MV-4-11 (cell line): ENCODE measurements at places on chromosomes 7 and 10.

DNA sequence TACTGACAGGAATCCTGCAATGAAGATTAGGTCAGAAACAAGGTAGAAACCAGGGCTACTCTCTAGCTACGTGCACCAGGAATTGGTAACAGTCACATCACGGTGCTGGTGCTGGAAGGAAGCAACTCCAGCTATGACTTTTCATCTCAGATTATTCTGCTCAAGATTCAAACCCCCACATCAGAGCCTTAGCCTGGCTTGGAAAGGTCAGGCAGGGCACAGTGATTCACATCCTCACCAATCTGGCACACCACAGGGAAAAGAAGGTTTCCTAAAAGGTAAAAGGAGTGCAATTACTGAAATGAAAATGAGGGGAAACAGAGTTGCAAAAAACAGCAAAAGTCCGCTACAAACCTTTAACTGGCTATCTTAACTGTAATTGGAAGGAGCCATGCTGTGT lies 240.2 kb upstream of the NPSR1 start:
- no peak for DNase-seq

DNA sequence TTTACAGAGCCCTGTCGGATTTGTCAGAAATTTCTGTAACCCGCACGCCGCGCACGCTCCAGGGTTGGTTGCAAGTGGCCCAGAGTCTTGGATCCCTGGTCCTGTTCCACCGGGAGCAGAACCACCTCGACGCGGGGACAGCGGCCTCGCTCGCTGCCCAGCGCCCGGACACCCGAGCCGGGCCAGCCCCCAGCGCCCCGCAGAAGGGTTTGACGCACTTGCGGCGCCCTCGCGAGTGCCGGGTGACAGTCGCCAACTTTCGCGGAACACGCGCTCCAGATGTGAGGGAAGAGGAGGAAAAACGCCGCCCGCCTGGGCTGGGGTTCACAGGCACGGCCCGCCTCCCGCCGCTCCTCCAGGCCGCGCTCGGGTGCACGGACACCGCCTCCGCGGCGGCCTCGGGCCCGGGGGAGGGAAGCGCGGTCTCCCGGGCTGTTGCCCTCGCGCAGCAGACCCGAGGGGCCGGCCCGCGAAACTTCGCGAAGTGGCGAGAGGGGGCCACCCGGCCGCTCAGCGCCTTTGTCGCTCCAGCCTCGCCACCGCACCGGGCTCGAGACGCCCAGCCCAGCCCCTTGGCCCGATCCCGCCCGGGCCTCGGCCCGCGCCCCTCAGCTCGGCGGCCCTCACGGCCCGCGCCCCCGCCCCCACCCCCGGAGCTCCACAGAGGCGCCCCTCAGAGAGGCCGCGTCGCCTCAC lies 514 bp downstream of the RNF216 start:
- DNase-seq, result no peak

DNA sequence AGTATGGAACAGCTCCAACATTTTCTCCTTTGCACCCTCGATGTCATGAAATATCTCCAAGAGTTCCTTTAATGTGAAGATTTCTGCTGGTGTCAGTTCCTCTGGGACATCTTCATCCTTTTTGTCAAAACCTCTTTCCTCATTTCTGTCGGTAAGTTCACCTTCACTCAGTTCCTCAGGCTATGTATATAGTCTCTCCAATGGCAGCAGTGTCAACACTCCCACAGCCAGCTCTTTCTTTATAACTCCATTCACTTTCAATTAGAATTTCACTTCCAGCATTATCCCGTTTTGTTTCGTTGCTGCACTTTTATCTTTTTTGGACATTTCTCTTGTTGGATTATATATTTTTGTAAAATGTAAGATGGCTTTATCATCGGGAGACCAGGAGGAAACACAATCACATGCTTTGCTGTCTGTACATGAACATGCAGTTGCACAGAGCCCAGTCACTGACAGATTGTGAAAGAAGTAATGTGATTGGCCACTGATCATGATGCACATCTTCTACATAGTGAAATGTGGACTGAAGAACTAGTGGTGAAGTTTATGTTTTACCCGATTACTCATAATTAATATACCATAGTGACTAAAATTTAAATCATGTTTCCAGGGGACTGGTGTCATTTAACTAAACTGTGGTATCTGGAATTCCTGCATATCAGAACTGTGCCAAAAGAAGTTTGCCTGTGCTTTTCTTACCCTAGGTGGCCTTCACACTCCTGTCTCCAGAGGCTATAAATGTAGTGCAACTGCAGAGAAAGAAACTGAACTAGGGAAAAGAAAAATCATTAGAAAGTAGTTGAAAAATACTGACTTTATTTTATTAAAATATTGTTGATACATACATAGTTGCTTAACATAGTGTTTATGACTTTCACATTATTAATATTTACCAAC lies 289.6 kb downstream of the PPP1R3A start:
- DNase-seq, result no peak

- DNase-seq, result no peak
Measured at GRCh38 chr7:118029826-118030422, 154.0 kb upstream of the LSM8 start.

DNA sequence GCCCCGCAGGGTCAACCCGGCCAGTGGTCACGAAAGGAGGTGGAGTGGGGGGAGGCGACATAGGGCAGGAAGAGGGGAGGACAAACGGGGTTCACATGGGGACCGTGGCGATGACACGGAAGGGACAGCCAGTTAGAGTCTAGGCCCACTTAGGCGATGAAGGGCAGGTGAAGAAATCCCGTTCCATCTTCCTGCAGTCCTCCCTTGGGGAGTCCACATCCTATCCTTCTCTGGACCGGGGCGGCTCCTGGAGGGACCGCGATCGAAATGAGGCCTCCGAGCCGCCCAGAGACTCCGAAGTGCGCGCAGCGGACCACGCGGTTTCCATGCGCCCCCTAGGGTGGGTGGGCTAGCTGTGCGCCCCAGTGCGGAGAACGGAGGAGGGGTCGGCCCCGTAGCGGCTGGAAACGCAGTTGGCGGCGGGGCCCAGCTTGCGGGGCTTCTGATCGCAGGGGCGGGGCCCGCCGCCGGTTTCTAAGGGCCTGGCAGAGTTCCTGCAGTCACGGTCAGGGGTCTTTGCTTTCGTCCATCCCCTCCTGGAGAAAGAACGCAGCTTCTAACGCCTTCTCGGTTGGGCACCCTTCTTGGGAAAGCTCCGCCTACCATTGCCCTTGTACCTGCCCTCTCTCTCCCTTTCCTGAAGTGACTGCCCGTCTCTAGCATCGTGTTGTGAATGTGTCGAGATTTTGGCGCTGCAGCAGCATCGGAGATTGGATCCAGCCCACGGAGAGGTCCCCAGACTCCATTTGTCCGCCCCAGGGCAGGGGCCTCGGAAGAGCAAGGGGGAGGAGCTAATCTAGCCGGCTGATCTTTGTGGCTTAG lies 17.9 kb upstream of the TMEM225B start:
- DNase-seq, result no peak

DNA sequence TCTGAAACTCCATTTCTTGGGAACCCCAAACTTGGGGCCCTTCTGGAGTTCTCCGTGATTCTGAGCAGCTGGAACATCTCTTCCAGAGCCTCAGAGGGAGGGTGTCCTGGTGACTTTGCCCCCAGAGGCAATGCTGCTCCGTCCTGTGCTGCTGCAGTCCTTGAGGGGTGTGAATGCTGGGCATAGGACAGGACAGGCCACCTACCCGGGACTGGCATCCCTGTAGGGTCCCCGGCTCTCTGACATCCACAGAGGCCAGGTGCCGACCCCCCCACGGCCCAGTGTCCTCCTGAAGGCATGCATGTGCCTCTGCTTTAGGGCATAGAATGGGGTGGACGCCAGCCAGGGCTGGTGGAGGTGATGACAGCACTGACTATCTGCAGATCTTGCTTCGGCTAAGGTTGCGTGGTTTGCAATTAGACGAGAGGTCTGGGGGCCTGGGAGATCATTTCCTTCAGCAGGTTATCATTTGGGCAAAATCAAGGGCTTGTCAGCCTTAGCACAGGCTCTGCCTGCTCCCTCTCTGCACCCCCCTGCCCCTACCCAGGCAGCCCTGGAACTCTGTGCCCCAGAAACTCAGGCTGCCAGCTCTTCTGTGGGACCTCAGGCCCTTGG lies 136.9 kb upstream of the GPR26 start:
- no peak for DNase-seq

- DNase-seq, result no peak
Measured at GRCh38 chr10:71459513-71459912, 62.8 kb downstream of the CDH23 start.

DNA sequence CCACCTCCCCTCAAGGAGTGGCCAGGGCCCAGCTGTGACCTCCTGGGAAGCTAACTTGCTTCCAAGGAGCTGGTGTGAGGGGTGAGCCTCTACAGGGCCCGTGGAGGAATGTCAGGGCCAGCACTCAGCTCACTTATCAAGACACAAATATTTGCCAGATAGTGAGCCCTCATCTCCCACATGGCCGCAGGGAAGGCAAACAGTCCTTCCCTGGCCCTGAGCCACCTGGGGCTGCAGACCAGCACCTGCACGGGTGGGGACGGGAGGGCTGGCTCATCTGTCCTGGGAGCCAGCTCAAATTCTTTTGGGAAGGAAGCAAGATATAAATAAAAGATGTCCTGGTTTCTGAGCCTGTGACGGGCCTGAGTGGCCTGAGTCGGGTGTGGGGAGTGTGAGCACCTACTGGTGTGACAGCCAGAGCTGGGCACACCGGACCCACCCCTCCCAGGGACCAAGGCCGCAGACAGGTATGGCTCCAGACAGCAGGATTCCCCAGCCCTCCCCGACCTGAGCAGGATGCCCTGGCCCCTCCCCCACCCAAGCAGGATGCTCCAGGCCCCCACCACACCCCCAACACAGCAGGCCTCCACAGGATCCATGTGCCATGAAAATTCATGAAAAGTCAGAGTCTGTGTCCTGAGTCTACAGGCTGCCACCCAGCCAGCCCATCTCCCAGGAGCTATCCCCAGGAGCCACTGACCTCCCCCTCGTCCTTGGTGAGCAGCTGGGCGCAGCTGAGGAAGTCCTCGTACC lies 148.0 kb downstream of the MAPK8 start:
- no peak for DNase-seq

GRCh38 chr10:60957667-60958221 lies 13.8 kb upstream of the RHOBTB1 start:
- no peak for DNase-seq

DNA sequence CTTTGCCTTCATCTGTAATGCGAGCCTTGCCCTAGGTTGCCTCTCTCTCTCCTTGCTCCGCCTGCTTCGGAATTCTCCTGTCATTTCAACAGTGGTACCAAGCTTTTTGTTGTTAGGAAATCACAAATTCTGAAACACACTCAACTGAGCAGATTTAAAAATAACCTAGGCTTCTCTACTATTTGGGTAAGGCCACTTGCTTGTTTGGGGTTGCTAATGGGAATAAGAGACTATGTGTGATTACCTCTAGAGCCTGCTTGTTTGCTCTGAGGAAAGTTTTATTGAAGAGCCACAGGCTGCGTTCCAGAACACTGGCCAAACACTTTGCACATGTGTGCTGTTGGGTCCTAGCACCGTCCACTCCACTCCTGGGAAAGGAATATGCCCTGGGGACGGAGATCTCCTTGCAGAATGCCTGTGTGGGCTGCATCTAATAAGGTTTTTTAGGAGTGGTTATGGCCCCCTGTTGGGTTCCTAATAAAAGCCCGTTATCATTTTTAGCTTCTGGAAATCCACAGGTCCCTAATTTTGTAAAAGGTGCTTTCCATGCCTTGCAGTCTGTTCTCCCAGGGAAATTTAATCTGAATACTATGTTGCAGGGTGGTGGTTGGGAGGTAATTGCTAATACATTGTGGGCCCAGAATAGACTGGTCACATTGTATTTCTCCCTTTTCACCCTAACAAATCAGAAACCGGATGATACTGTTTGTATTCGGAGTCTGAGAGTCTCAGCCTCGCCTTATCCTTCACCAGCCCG lies 68.7 kb upstream of the KLF6 start:
- no peak for DNase-seq

GRCh38 chr10:82394122-82394521 lies 519.1 kb downstream of the NRG3 start:
- no peak for DNase-seq

- no peak for DNase-seq
Measured at GRCh38 chr7:11195502-11195901, 221.8 kb downstream of the PHF14 start.

DNA sequence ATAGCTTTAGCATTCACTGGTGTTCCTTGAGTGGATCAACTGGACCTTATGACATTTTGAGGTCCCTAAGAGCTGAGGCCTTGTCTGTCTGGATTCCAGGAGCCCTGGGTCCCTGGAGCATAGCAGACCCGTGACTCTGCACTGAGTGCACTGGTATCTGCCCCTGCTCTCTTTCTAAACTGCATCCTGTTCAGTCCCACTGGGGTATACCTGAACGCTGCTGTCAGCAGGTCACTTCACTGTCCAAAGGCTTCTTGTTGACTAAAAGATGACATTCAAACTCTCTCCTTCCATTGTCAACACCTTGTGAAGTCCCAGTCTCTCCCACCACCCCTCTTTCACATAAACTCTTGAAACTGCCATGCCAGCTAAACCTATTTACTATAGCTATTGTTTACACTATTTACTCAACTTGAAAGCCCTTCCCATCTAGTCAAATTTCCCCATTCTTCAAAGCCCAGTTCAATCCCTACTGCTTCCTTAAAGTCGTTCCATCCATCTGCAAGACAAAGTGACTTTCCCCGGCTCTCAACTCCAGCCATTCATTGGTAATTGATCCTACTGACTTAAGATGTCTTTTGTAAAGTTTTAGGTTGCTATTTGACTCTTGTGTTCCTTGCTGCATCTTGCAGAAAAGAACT lies 523.3 kb downstream of the KCNMA1 start:
- DNase-seq, result no peak

GRCh38 chr7:101985057-101985902 lies 167.9 kb downstream of the CUX1 start:
- no peak for DNase-seq

DNA sequence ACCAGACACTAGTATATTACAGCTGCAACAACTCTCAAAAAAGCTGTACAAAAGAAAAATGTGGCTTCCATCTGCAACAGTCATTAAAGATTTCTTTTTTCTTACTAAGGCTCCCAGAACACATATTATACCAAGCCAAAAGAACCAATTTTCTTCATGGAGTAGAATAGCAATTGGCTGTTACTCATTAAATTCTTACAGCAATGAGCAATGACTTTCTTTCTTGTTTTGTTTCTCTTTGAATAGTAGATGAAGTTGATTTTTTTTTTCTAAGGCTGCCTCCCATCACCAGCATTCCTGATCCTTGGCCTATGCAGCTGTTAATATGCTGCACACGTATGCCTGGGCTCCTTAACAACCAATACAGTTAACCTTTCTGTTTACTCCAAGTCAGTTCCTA lies 36.6 kb upstream of the SPOCK2 start:
- DNase-seq, result no peak
